Activated CD4-positive, alpha-beta T cell treated with anti-CD3 and anti-CD28 coated beads, Interleukin-2, amount 10 ng/mL, durations not matched to agents 24 days and 14 days (primary cell): ENCODE measurements at places on chromosomes 11 and 22.

GRCh38 chr11:47391711-47392432 lies 13.5 kb upstream of the SPI1 start:
- no peak for DNase-seq

DNA sequence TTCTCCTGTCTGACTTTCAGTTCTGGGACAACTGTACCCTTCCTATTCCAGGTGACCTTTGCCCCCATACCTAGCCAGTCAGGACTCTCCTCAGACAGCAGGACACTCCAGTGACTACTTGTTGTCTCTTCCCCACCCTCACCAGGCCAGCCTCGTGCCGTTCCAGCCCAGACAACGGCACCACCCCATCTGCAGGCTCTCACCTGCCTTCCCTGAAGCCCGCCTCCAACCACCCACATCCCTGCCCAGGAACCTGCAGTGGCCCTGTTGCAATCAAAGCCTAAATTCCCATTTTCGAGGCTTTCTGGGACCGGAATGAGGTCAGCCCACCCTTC lies 3.7 kb downstream of the IL2RB start:
- no peak for DNase-seq

- peak; percentile 79 for DNase-seq
Measured at GRCh38 chr11:128505449-128506065, 81.8 kb downstream of the ETS1 start.

DNA sequence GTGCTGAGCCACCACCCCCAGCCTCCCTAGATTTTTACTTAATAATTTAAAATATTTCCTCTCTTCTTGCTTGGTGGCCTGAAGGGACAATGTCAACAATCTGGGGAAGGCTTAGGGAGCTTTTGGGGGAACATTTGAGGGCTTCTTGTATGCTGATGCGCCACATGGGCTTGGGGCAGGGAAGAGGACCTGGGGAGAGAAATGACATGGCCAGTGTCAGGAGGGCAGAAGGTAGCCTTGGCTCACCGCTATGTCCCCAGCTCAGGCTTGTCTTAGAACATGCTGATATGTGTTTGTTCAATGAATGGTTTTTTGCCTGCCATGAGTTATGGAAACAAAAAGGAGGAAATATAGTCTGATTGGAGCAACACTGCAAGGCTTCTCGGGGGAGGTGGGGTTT lies 51.6 kb downstream of the ST14 start:
- no peak for DNase-seq

DNA sequence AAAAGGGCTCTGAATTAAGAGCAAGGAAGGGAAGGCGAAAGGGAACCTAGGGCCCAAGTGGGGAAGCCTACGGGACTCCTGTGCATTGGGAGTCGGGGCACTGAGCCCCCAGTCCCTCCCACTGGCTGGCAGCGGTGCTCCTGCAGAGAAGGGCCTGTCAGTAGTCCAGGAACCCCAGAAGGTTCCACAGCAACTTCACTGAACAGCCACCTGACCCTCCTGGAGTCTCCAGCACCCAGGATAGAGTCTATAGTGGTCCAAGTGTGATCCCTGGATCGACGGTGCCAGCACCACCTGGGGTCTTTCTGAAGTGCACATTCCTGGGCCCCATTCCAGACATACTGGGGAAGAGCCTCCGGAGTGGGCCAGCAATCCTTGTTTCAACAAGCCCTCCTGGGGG lies 100.0 kb upstream of the B3GAT1 start:
- no peak for DNase-seq

DNA sequence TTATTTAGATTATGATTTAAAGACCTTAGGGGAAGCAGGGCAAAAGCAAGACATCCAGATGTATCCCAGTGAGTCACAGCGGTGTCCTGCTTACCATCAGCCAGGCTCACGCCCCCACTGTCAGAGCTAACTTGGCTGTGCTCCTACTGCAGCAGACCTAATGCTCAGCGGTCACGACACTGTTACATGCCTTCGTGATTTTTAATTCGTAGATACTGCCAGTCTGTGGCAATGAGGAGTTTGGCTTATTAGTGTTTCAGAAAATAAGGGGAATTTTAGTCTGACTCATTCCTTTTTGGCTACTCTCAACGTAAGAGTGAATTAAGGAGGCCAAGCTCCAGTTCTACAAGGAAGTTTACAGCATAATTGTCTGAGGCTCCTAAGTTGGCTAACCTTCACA lies 22.7 kb downstream of the EFCAB6 start:
- DNase-seq: no peak

- no peak for DNase-seq
Measured at GRCh38 chr11:21254055-21254454, 584.7 kb downstream of the NELL1 start.

- DNase-seq: peak; percentile 95
Measured at GRCh38 chr11:65112546-65113360, 1.1 kb downstream of the TM7SF2 start.

DNA sequence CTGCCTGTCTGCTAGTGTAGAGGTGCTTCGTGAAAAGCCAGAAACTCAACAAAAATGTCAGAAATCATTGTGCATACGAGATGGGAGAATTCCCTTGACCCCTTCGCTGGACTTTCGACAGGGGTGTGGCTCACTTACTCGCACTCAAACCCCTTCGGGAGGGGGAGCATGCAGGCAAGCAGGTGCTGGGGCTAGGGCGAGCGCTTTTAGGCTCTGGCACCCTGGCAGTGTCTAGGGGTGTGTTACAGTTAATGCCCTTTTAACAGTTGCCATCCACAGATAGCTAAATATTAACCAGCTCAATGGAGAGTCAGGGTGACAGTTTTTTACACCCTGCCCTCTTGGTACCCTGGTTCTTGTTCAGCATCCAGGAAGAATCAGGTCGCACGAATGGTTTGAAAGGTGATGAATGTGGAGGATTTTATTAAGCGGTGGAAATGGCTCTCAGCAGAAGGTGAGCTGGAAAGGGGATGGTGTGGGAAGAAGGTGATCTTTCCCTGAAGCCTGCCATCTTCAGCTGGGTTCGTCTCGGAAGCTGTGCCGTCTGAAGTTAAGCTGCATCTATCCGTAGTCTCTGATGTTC lies 59.6 kb upstream of the SHANK2 start:
- no peak for DNase-seq

DNA sequence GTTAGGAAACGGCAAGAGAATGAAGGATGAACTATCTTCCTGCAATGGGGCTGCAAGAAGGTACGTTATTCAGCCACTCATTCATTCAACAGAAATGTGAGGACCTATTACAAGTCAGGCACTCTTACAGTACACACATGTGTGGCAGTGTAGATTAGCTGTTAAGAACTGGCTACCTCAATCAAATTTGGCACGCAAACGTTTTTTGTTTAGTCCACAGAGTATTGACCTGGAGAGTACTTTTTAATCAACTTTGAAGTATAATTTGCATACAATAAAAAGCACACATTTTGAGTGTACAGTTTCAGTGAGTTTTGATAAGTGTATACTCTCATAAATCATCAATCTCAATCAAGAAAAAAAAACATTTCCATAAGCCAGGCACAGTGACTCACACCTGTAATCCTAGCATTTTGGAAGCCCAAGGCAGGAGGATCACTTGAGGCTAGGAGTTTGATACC lies 24.2 kb downstream of the MRTFA start:
- DNase-seq: no peak

GRCh38 chr22:19805821-19806212 lies 45.2 kb downstream of the TBX1 start:
- DNase-seq: no peak

DNA sequence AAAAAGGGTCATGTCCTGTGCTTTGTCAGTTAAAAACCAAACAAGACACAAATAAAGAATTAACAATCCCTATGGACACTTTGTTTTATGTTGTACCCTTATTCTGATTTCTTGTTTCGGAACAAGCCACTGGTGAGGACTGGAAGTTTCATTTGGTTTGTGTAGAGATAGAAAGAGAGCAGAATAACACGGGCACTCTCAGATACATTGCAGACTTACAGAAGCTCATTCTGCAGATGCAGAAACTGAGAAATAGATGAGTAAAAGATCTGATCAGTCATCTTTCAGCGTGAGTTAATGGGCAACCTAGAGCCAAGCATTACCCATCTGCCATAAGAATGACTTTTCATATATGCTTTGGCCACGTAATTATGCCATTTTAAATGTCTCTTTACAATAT lies 407.6 kb downstream of the RAB38 start:
- DNase-seq: no peak

DNA sequence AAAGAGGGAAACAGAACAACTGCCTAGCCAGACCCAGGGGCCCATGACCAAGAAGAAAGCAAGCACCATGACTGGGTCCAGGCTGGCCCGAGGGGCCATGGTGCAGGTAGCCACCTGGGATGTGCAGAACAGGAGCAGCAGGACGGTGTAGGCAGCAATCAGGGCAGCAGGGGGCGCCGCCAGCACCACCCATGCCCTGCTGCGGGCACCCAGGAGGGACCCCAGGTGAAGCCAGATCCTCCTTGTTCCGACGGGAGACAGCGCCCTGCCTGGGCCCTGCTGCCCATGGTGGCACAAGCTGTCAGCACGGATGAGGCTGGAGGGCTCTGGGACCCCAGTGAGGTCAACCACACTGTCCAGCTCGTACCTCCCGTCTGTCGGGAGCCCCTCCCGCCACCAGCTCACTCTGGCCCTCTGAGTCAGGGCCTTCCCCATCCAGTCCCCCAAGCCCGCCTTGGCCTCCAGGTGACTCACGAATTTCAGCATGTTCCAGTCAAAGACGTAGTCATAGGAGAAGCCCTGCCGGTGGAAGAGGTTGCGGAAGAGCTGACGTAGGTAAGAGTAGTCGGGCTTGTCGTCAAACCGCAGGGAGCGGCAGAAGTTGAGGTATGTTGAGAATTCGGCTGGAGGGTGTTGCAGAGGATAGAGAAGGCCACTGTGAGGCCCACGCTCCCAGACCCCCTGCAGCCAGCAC lies 18.8 kb downstream of the CSNK1E start:
- peak; percentile 79 for DNase-seq

DNA sequence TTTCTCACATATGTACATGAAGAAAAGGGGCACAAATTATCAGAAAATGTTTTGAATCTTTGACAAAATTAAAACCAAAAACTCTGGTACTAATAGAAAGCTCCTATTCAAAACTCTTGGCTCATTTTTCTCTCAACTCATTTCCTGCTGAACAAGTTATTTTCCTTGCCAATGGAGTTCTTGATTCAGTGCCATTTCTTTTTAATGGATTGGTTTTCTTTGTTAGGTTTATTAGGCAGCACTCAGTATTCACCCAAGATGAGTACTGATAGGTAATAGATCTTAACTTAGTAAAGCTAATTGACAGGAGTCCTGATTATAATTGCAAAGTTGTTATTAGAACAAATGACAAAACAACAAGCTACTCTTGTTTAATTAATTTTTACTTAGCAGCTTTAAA lies 279.4 kb upstream of the PDGFD start:
- DNase-seq: no peak

GRCh38 chr22:42833104-42833503 lies 24.0 kb downstream of the ARFGAP3 start:
- no peak for DNase-seq

DNA sequence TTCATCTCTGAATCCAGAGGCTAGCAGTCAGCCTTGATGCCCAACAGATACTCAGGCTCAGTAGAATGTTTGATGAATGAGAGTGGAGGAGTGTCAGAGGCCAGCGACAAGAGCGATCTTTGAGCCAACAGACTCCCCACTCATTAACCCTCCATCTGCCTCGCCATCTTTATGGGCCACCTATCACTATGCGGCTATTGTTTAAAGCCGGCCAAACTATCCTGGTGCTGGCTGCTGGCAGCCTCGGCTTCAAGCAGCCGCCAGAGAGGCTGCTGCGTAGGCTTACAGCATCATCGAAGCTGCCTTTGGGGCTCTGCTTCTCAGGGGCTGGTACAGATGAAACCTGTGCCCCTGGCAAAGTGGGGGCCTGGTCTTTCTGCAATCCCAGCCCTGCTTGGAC lies 525.6 kb downstream of the INSC start:
- DNase-seq: no peak

DNA sequence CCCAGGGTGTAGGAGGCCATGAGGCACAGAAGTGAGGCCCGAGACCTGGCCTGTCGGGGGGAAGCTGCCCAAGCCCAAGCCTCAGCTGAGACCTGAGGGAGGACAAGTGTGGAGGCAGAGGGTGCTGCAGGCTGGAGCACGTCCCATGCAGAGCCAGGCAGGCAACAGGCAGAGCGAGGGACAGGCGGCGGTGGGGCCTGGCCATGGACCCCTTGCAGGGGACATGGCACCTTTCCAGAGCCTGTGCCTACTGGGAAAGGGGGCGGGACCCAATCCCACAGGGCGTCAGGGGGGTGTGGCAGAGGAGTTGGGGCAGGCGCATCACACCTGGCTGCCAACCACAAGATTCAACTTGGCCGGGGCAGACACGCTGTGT lies 4.3 kb downstream of the TNNI2 start:
- DNase-seq: no peak

- no peak for DNase-seq
Measured at GRCh38 chr11:56663386-56663785, at the start of gene OR5AR1. Gene OR5AR1 (plus strand): TSS chr11:56663686. CDS start chr11:56663686, 0 bp downstream.

DNA sequence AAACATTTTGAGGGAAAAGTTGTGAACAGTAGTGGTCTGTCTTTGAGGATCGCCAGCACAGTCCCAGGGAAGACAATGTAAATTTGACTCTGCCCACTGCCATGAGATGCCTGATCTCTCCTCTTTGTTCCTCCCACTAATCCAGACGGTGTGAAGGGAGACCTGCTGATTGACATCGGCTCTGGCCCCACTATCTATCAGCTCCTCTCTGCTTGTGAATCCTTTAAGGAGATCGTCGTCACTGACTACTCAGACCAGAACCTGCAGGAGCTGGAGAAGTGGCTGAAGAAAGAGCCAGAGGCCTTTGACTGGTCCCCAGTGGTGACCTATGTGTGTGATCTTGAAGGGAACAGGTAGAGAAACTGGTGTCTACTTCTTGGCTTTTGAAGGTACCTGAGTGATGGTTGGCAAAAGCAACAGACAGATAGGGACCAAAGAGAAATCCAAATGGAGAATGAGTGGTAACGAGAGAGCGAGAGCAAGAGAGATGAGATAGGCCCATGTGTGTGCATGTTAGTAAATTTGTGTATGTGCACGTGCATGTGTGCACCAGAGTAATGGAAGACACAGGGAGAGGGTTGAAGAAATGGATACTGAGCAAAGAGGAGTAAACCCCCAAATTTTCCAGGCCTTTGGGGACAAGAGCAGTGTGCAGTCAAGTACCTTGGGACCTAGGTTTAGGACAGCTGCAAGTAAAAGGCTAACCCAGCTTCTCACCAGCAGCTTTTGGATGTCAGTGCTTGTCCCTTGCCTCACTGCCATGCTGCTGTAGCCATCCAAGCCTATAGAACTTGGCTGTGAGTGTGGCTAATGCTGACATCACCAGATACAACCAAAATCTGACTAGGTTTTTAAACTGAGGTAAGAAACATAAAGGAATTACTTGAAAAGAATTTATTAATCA lies 1.9 kb downstream of the NNMT start:
- DNase-seq: no peak

GRCh38 chr11:64744544-64745188 lies 724 bp upstream of the RASGRP2 start:
- peak; percentile 86 for DNase-seq

- DNase-seq: peak; percentile 94
Measured at GRCh38 chr11:73295241-73295995, 12.7 kb upstream of the ARHGEF17 start.
